ENCODE measurements at places on chromosomes 4 and X. TPM values are rescaled to one million over a fixed set of nuclear protein-coding genes. Genes with fewer than 3 reads are reported as not detected.

Gene IL15
- total RNA-seq: 1.8 TPM

Gene ZNF81
- total RNA-seq: 4.6 TPM

Gene TMEM31
- not detected for total RNA-seq

Gene FGB
- not detected for total RNA-seq

Gene ADAM29
- total RNA-seq: not detected

Gene APEX2
- 6.7 TPM for total RNA-seq

Gene TSPAN7
- 0.49 TPM for total RNA-seq

Gene PASD1
- total RNA-seq: not detected
